ENCODE measurements at places on chromosomes 4 and X. TPM values are rescaled to one million over a fixed set of nuclear protein-coding genes. Genes with fewer than 3 reads are reported as not detected.

- no peak overlapping the region for H3K27ac ChIP-seq
- H3K4me1 ChIP-seq: no peaks in the 10 kb centered on the region
- H3K4me3 ChIP-seq: no peak overlapping the region
These were observed 35.3 kb downstream of the ADRA2C start for GRCh38 chr4:3801521-3801920.

DNA sequence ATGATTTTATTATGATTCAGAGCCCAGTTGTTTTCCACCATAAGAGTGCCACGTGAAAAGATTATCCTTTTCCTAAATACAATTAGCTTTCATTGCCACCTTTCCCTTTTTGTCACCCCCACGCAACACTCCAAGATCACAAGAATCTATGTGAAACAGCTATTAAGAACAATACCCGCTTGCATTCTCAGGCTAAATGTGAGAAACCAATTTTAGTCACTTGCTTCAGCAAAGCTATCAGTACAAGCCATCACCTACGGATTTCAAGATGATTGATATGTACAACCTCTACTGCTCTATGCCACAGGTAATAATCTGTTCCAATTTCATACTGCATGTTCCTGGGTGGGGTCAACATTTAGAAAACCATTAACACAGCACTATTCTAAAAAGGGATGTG lies 2.5 kb downstream of the ATP11C start:
- no peaks in the 10 kb centered on the region for H3K4me1 ChIP-seq
- H3K4me3 ChIP-seq: no peak overlapping the region
- no peaks in the 10 kb centered on the region for H3K36me3 ChIP-seq
- H3K27me3 ChIP-seq: peaks cover 4% of the 10 kb centered on the region
- no peak overlapping the region for H3K27ac ChIP-seq

DNA sequence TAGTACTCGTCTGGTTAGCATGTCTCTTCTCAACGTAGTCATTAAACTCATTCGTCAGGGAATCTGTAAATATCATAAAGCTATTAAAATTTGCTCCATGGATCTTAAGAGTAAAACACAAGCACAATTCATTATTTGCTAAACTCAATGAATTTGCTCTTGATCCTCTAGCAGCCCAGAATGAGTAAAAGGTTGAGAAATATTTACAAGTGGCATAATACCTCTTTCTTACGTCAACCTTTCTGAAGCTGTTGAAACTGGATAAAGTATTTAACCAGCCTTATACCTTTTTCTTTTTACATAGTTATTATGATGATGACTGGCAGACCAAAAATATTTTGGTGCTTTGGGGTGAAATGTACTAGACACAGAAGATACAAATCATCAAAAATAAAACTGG lies 66.9 kb downstream of the LUZP4 start:
- H3K4me1 ChIP-seq: peaks cover 17% of the 10 kb centered on the region
- no peaks in the 10 kb centered on the region for H3K27me3 ChIP-seq
- H3K4me3 ChIP-seq: no peak overlapping the region
- H3K36me3 ChIP-seq: no peaks in the 10 kb centered on the region
- H3K27ac ChIP-seq: peak overlapping the region; percentile 54

- H3K27ac ChIP-seq: no peak overlapping the region
- H3K4me3 ChIP-seq: no peak overlapping the region
- H3K4me1 ChIP-seq: no peaks in the 10 kb centered on the region
- H3K36me3 ChIP-seq: no peaks in the 10 kb centered on the region
- no peaks in the 10 kb centered on the region for H3K27me3 ChIP-seq
These were observed 153.9 kb downstream of the CCNG2 start for GRCh38 chr4:77310931-77311330.

DNA sequence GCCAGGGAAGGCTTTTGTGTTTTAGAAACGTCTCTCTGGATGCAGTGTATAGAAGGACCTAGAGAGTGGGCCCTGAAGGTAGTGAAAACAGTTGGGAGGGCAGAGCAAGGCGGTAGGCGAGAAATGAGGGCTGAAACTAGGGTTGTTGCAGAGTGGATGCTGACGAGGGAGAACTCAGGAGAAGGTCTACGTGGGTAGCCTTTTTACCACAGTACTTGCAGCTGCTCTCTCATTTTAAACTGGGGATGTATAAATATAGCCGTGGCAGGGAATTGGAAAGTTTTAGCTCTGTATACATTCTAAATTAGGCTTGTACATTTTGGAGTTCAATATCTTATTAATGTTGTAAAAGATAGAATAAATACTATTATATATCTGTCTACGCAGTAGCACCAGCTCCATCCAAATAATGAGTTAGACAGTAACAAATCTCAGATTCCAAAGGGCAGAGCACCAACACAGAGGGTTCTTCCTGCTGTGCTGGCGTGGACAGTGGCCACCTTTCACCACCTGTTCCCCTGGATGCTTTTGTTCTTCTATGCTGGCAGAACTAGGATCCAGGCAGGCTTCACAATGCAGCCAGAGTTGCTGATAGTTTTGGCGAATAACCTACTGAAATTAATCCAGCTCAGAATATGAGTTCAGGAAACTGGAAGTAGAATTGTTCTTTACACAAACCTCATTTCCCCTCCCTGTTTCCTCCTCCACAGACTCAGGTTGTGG lies 31.7 kb downstream of the CCNG2 start:
- H3K27me3 ChIP-seq: no peaks in the 10 kb centered on the region
- H3K4me1 ChIP-seq: no peaks in the 10 kb centered on the region
- no peaks in the 10 kb centered on the region for H3K36me3 ChIP-seq
- no peak for DNase-seq
- H3K4me3 ChIP-seq: no peak overlapping the region
- no peak overlapping the region for H3K27ac ChIP-seq

- H3K36me3 ChIP-seq: no peaks in the 10 kb centered on the region
- no peaks in the 10 kb centered on the region for H3K27me3 ChIP-seq
- no peaks in the 10 kb centered on the region for H3K4me1 ChIP-seq
- no peak overlapping the region for H3K27ac ChIP-seq
- no peak overlapping the region for H3K4me3 ChIP-seq
- DNase-seq: no peak
These were observed 44.7 kb downstream of the ATP1B4 start for GRCh38 chrX:120406638-120407037.

DNA sequence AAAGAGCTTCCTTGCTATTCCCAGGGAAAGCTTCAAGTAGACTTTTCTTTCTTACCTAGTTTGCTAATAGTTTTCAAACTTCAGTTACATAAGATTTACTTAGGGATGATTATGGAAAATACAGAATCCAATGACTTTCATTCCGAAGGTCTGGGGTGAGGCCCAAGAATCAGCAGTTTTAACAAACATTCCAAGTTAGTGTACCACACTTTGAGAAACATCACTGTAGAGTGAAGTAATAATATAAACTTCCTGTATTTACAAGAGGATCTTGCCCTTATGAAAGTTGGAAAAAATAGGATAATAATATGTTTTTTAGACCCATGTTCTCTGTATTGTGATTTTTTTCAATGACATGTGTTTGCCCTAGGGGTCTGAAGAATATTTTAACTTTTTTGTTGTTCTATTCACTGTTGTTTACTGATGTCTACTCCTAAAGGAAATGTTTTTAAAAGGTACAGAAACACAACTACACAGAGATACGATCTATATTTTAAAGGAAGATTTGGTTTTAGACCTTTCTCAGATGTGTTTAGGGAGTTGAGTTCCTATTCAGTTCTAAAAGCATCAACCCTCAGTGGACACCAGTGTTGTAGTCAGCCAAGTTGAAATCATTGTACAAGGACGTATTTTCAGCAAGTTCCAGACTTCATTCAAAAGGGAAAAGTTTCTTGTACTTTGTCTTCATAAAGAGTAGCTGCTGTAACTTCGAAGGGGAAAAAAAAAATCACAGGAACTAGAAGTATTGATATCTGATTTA lies 295.8 kb upstream of the SLC7A11 start:
- no peak for DNase-seq
- no peaks in the 10 kb centered on the region for H3K27me3 ChIP-seq
- H3K4me3 ChIP-seq: no peak overlapping the region

DNA sequence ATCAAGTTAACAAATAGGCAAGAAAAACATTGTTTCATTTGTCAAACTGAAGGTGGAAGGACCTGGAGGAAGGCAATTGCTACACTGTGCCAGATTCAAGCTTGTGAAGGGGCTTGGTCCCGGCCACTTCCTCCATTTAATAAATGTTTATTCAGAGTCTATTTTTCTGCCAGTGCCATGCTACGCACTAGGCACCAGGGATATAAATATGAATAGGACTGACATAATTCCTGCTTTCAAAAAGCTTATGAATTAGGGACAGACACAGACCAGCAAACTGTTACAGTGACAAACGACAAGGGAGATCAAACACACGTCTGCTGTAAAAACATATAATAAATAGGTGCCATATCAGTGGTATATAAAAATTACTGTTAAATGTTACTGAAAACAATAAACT lies 571 bp downstream of the TLR6 start:
- H3K27me3 ChIP-seq: no peaks in the 10 kb centered on the region
- H3K27ac ChIP-seq: peak overlapping the region; percentile 89
- H3K4me1 ChIP-seq: no peaks in the 10 kb centered on the region

- no peaks in the 10 kb centered on the region for H3K36me3 ChIP-seq
- H3K4me1 ChIP-seq: no peaks in the 10 kb centered on the region
- H3K27me3 ChIP-seq: no peaks in the 10 kb centered on the region
- H3K4me3 ChIP-seq: no peak overlapping the region
- no peak overlapping the region for H3K27ac ChIP-seq
These were observed 111.5 kb upstream of the WDFY3 start for GRCh38 chr4:85078016-85078415.

DNA sequence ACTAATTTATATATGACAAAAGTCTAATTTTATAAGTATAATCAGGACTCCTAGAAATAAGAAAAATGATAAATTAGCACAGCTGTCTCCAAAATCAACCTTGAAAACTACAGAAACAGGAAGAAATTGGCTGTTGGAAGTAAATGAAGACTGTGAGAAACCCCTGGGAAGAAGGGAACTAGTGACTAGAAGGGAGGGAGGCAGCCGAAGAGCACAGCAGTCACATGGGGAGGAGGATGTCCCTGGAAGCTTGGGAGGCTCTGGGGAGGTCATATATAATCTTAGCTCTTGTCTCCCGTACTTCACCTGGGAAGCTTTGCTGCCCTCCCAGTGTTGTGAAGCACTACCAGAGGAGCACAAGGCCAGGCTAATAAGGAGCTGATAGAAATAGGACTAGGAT lies 8.9 kb upstream of the TMA16 start:
- H3K27ac ChIP-seq: no peak overlapping the region
- no peaks in the 10 kb centered on the region for H3K36me3 ChIP-seq
- H3K4me1 ChIP-seq: no peaks in the 10 kb centered on the region
- no peak overlapping the region for H3K4me3 ChIP-seq

DNA sequence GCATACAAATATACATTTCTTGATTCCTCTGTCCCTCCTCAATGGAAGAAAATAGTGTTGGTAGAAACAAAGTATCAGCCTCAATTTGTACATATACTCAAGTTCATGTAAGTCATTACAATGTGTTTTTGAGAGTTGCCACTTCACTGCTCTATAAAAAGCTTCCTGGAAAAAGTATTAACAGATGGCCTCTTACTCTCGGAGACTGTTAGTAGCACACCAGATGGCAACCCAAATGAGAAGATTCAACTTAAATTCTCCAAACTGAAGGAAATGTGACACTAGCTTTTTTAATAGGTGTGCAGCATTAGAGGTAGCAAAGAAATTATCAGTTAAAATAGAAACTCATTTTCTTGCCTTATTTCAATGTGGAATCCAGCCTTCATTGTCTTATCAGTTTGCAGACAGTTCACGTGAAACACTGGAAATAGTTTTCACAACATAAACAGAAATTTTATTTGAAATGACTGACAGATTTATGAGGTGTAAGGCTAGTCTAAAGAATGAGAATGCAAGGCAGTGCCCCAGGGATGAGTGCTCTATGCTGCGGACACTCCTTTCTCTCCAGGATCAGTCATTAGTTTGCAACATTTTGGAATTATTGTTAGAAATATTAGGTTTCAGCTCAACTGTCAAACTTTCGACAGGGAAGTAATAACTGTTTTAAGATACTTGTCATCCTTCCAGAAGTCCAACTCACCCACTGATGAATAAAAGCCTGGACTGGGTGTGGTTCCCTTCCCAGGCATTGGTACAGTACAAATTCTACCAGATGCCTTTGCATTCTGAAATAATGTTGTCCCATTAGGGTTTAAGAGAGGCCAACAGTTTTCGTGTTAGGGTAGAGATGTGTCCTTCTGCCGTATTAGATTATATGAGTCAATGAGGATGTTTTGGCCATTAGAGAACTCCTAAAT lies 50.9 kb downstream of the IDS start:
- no peaks in the 10 kb centered on the region for H3K36me3 ChIP-seq
- H3K4me3 ChIP-seq: no peak overlapping the region
- no peaks in the 10 kb centered on the region for H3K27me3 ChIP-seq
- no peak for DNase-seq
- H3K4me1 ChIP-seq: no peaks in the 10 kb centered on the region
- no peak overlapping the region for H3K27ac ChIP-seq

GRCh38 chrX:33194876-33195433 lies 16.4 kb downstream of the DMD start:
- H3K27ac ChIP-seq: no peak overlapping the region
- H3K4me3 ChIP-seq: no peak overlapping the region
- DNase-seq: no peak

DNA sequence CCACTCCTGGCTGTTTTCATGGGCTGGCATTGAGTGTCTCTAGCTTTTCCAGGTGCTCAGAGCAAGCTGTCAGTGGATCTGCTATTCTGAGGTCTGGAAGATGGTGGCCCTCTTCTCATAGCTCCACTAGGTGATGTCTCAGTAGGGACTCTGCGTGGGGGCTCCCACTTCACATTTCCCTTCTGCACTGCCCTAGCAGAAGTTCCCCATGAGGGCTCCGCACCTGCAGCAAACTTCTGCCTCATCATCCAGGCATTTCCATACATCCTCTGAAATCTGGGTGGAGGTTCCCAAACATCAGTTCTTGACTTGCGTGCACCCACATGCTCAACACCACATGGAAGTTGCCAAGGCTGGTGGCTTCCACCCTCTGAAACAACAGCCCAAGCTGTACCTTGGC lies 13.8 kb downstream of the GLRA3 start:
- H3K36me3 ChIP-seq: no peaks in the 10 kb centered on the region
- no peaks in the 10 kb centered on the region for H3K4me1 ChIP-seq
- H3K4me3 ChIP-seq: no peak overlapping the region
- no peak for DNase-seq
- H3K27ac ChIP-seq: no peak overlapping the region

GRCh38 chr4:189494407-189494806 lies 446.3 kb upstream of the FRG1 start:
- H3K27me3 ChIP-seq: no peaks in the 10 kb centered on the region
- no peak for DNase-seq
- no peak overlapping the region for H3K4me3 ChIP-seq
- no peak overlapping the region for H3K27ac ChIP-seq
- H3K4me1 ChIP-seq: no peaks in the 10 kb centered on the region

GABRG1 gene
- 1.5 TPM for total RNA-seq

PCSK1N gene
- 6.9 TPM for total RNA-seq

ZNF674 gene
- 3.1 TPM for total RNA-seq

CXorf49B gene
- total RNA-seq: not detected

WDR13 gene
- total RNA-seq: 108 TPM

FAM184B gene
- total RNA-seq: not detected
